ENCODE measurements at places on chromosomes 5 and 9. TPM values are rescaled to one million over a fixed set of nuclear protein-coding genes. Genes with fewer than 3 reads are reported as not detected.

FUBP3 gene
- 42.3 TPM for polyA plus RNA-seq

- no peak for DNase-seq
Measured at GRCh38 chr5:54551926-54552325, 34.4 kb downstream of the SNX18 start.

DNA sequence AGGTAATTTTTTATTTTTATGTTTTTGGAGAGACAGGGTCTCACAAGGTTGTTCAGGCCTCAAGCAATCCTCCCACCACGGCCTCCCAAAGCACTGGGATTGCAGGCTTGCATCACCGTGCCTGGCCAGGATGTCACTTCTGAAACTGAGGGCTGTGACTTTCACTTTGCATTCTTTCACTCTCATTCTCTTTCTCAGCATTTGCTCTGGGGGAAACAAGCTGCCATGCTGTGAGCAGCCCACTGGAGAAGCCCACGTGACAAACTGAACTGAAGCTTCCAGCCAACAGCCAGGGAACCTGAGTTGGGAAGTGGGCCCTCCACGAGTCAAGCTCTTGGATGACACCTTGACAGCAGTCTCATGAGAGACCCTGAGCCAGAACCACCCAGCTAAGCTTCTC is 109.4 kb downstream of the C5orf15 start:
- DNase-seq: no peak

- no peak for DNase-seq
Measured at GRCh38 chr9:99412606-99413005, 190.5 kb downstream of the SEC61B start.

GRCh38 chr5:59799668-59800346 is 93.7 kb downstream of the PDE4D start:
- DNase-seq: peak; percentile 66

DNA sequence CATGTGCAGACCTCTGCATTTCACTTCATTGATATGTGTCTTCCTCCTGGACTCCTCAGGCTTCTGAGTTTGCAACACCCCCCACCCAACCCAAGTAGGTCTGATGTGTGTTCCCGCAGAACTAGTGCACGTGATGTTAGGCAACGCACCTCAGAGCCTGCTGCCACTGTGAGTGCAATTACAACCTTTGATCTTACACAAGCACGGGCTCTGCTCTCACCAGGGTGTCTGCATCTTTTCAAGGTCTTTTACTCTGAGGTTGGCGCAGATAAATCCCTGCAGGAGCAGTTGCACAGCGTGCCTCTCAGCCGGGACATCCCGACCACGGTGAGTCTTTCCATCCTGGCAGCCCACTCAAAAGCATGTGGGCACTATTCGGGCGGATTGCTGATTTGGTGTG is 80.1 kb downstream of the EGFLAM start:
- DNase-seq: no peak

GRCh38 chr5:8012131-8012977 is 143.4 kb downstream of the MTRR start:
- no peak for DNase-seq

DNA sequence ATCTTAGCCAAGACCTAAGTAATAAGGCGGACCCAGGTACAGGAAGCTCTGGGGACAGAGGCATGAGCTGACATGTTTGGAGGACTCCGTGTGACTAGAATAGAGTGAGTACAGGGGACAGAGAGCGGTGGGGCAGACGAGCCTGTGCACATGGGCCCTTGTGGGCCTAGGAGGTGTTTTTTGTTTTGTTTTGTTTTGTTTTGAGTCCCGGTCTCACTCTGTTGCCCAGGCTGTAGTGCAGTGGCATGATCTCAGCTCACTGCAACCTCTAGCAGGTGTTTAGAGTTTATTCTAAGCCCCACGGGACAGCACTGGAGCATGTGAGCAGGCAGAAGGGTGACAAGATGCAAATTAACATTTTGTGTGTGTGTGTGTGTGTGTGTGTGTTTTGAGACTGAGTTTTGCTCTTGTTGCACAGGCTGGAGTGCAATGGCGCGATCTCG is 3.1 kb upstream of the EEIG1 start:
- DNase-seq: no peak

GRCh38 chr5:38330207-38330606 is 71.8 kb downstream of the EGFLAM start:
- no peak for DNase-seq

Measured in muscle of back (tissue), 13 donors.